Posterior vena cava (tissue), 2 donors: ENCODE measurements at places on chromosomes 11 and 22.
A peak's percentile ranks its signal among the peaks of the same experiment; 100 is the strongest.

- DNase-seq = no peak
These were observed 131.1 kb downstream of the RASSF10 start for GRCh38 chr11:13140028-13140870.

DNA sequence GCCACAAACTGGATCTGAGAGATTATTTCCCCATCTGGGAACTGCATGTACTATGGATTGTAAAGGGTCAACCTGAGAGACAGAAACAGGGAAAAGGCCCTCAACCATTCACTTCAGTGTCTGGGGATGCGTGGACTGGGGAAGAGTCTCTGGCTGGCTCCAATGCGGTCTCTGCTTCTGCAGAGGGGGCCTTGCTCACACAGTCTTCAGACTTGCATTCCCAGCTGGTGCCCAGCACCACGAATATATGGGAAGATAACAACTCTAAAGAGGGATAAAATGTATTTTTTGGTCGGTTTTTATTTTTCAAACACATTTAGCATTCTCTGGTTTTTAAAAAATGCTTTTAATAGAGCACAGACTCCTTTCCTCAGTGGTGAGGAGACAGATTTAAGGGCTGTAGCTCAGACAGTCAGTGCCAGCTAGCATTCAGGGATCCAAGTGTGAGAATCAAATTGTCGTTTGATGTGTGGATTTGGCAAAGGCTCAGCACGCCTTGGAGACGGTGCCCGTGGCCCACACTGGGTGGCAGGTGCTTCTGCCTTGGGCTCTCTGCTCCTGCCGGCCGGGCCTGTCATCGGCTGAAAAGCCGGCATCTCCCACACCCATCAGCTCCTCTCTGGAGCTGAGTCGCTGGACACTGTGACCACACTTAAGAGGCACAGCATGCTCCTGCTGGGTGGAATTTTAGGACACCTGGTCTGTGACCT lies 8.0 kb upstream of the EFCAB6 start:
- DNase-seq = no peak

- peak; percentile 57 for DNase-seq
These were observed 23.1 kb downstream of the MPPED1 start for GRCh38 chr22:43434928-43435311.

DNA sequence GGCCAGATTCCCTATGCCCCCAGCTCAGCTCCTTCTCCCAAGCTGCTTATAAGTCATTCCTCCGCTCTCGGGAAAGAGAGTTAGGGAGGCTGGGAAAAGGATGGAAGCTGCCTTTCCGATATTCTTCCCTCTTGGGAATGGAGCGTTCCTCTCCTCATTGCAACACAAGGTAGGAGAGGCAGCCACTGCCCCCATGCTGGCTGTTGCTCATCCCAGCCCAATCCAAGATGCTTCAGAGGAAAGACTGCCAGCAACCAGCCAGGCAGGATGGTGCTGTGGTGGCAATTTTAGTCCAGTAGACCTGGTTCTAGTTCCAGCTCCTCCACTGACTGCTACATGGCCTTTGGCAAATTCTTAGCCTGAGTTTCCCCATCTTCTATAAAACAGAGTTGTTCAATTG lies 13.7 kb upstream of the C11orf96 start:
- no peak for DNase-seq

GRCh38 chr11:23318670-23319069 lies 458.4 kb upstream of the CCDC179 start:
- no peak for DNase-seq
